ENCODE measurements at places on chromosomes 2 and 18. TPM values are rescaled to one million over a fixed set of nuclear protein-coding genes. Genes with fewer than 3 reads are reported as not detected.

The CD8A gene
- total RNA-seq = 85.3 TPM

The CHN1 gene
- 0.88 TPM for total RNA-seq

The C1GALT1C1L gene
- not detected for total RNA-seq

The ACADL gene
- not detected for total RNA-seq

The UGT1A5 gene
- not detected for total RNA-seq

The BCL2 gene
- total RNA-seq = 64.2 TPM

The RAB6D gene
- not detected for total RNA-seq

The TMEM200C gene
- not detected for total RNA-seq

The DOK1 gene
- 17.4 TPM for total RNA-seq

The BUB1 gene
- total RNA-seq = 2.3 TPM

Measured in natural killer cell (primary cell).